ENCODE measurements at places on chromosomes 13 and 19.

DNA sequence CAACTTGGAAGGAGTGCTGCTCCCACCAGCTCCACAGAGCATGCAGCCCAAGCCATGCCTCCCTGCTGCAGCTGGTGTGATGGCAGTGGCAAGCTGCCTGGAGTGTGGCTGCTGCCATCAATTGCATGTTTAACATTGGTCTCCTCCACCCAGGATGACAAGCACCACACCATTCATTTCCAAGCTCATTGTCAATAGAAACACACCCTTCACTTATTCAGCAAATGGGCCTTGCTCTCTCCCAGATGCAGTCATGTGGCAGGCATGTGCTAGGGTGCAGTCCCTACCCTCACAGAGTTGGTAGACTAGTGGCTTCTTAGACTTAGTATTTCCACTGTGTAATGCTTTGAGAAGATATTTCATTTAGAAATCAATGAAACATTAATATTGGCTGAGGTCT is 70.8 kb upstream of the FGF14 start:
- DNase-seq = no peak

DNA sequence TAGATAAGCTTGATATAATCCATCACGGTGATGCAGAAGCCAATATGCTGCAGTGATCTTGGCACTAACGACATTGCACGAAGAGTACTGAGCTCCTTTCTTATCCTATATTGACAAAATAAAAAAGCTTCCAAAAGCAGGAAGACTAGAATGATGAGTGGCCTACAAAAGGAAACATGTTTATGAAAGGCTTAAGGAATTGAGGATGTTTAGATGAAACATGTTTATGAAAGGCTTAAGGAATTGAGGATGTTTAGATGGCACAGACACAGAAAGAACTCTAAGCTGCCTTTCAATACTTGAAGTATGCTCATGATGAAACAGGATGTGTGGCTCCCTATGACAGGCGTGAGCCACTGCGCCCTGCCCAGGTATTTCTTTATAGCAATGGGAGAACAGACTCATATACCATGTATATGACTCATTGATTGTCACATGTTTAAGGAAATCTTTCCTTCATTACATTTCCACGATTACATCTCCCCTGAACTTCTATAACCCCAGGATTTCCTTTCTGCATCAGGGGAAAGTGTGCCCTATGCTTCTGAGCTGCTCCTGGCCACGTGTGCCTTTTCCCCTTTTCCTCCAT is 690.8 kb upstream of the ARGLU1 start:
- DNase-seq = peak; percentile 4

GRCh38 chr19:55535173-55535964 is 1.6 kb downstream of the SBK2 start:
- no peak for DNase-seq

DNA sequence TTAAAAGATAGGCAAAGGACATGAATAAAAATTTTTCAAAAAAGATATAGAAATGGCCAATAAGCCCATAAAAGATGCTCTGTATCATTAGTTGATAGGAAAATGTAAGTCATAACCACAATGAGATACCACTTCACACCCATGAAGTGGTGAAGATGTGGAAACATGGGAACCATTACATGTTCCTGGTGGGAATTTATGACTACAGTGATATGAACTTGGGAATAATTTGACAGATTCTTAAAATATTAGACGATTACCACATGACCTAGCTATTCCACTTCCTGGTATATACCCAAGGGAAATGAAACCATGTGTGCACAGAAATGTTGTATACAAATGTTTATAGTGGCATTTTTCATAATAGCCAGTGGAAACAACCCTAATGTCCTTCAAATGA is 232.2 kb downstream of the GGACT start:
- peak; percentile 18 for DNase-seq

- peak; percentile 36 for DNase-seq
These were observed 3.0 kb downstream of the PCID2 start for GRCh38 chr13:113205428-113205931.

GRCh38 chr19:18157465-18158063 is 4.6 kb downstream of the PIK3R2 start:
- no peak for DNase-seq

DNA sequence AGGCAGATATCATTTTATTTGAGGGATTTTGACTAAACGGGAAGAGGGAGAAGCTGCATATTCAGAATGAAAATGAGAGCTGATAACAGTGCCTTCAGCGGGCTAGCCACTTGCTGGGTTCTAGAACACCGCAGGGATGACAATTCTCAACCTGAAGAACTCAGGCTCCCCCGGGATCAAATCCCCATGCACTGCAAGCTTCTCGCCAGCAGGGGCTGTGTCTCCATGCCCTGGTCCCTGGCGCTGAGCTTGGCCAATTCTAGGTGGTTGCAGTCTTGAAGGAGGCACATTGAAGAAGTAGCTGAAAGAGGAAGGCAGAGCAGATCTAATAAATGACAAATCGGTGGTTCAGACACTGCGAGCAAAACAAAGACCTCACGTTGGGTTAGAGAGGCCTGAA is 128.7 kb downstream of the UQCRFS1 start:
- no peak for DNase-seq

DNA sequence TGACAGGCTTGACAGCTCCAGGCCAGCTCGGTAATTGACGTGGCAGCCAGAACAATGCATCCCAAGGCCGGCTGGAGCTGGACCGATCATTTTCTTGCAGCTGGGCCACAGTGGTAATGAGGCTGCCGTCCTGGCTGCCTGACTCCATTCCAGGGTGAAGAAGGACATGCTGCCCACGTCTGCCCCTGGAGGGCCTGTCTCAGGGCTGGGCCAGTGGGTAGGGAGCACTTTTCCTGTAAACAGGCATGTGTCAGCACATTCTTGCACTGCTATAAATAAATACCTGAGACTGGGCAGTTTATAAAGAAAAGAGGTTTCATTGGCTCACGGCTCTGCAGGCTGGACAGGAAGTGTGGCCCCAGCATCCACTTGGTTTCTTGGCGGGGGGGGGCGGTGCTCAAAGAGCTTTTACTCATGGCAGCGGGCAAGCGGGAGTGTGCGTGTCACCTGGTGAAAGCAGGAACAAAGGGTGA is 38.1 kb upstream of the KCTD15 start:
- DNase-seq = no peak

DNA sequence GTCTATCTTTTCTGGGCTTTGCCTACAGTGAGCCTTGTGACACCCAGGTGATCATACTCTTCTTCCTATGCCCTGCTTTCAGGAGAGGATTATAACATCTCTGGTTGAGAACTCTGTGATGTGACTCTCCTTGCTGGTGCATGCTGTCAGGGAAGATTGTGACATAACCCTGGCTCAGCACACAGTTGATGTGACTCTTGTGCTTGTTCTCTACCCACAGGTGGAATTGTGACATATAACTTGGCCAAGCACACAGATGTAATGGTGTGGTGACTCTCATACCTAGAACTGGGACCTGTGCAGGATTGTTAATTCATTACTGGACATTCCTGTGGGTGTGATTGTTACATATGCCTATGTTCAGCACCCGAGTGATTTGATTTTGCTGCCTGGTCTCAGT is 21.7 kb upstream of the ZNF254 start:
- no peak for DNase-seq

DNA sequence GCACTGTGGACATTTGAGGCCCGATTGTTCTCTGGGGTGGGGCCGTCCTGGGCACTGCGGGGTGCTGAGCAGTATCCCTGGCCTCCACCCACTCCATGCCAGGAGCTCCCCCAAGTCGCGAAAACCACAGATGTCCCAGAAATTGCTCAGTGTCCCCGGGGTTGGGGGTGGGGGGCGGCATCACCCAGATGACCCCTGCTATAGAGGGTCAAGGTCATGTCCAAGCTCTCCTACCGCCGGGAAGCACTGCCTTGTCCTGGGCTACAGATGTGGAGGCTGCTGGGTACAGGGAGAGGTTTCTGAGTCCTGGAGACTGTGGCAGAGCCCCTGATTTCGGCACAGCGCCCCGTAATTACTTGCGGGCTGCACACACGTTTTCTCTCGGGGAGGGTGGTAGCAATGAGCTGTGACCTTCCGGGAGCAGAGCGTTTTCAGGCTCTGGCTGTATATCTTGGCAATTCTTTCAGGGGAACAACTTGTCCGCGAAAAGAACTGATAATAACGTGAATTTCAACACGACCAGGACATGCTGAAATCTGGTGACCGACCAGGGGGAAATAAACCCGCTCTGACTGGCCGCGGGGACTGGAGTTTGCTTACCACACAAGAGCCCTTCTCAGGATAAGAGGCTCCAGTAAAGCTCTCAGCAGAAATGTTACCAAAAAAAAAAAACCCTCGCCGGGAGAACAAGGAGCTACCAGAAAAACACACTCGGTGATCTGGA is 68.1 kb downstream of the GNG7 start:
- no peak for DNase-seq

DNA sequence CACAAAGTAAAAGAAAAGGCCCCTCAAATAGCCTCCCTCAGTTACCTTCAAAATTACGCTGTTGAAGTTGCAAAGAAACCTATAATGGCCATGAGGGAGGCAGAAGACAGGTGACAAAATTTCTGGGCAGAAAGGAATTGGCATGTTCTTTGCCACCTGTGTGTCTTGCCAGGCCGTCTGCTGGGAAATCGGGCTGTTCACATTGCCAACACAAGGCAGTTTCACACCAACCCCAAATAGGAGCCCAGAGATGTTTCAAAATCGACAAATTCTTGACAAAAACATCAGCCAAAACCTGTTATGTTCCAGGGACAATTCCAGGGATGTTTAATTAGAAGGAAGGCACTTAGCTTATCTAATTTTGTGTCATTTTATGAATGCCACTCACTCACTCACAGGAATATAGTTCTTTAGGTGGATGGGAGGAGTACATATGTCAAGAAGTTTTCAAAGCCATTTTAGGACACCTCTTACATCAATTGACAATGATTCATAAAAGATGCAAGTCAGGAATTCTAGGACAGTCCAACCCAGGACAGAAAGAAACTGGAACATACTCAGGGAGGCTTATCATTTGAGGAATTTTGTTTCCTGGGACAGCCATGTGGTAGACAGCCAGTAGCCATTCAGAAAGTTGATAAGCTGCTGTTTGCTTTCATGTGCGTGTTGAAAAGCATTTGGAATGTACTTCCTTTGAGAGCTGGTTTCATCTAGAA is 164.5 kb downstream of the RGCC start:
- DNase-seq = peak; percentile 39

- DNase-seq = no peak
These were observed 2.5 kb upstream of the GRWD1 start for GRCh38 chr19:48443256-48443655.

DNA sequence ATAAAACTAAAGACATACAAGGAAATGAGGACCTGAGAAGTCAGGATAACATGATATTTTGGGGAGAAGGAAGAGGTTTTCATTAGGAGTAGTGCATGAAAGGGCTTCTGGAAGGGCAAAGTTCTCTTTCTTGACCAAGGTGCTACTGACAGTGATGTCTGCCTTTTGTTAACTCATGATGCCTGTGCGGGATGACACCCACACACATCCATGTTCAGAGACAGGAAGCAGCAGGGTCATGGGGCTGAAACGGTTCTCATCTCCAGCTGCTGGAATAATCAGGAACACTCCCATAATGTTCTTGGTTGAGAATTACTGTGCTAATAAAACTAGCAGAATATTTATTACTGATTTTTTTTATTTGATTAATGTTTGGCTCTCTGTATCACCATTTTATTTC is 29.1 kb downstream of the KCNC3 start:
- DNase-seq = no peak

GRCh38 chr19:30481823-30482222 is 109.6 kb downstream of the ZNF536 start:
- DNase-seq = no peak

GRCh38 chr13:44417446-44417845 is 43.8 kb downstream of the SERP2 start:
- no peak for DNase-seq

DNA sequence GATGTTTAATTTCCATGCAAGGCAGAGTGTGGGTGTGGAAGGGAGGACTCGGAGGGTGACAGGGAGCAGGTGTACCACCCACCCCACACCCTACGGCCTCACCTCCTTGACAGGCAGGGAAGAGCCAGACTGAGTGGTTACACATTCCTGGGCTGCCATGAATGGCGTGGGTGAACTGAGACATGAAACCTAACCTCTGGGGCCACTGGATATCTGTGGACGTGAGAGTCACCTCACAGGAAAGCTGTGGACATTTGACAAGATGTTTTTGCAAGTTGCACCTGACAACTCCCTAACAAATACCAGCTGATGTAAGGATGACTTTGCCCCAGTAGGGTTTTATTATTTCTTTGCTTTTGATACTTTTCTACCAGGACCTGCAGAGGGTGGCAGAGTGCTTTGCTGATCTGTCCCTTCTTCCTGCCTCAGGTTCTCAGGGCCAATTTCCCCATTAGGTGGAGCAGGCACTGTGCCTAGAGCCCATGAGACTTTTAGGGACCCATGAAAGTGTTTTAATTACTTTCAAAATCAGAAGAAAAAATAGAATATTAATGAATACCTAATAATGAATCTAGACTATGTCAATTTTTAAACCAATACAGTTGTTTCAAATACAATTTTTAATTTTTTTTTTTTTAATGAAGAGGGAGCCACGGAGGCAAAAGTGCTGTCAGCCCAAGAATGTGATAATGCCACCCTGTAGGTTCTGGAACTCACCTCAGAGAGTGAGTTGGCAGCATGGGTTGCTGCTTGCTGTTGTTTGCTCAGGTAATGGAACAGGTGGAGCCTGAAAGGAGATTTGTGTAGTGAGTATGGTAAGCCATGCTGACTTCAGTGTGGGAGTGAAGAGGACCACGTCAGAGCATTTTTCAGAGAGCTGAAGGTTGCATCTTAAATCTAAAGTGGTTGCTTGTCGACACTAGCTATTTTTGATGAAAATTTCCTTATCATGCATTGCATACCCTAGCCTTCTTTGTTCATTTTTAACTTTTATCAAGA is 58.0 kb upstream of the CYSLTR2 start:
- DNase-seq = peak; percentile 43

- DNase-seq = no peak
These were observed at the start of gene F10 for GRCh38 chr13:113122550-113123225. TSS of gene F10 (plus strand) at chr13:113122799. CDS start at chr13:113122856, 57 bp downstream.

DNA sequence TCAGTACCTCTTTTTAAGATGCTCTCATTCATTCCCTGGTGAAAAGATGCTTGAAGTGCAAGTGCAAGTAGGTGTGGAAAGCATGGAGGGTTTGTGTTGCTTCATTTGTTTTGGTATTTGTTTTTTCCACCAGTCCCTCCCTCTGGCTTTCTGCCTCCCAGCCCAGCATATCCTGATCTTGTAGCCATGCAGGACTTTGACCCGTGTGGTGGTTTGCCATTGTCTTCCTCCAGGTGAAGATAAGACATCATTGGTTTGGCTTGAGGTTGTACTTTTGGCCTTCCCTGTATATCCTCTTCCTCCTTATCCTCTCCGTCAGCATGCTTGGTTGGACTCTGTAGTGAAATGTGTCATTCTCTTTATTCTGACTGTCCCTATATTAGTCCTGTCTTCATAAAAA is 9.1 kb downstream of the SPINT2 start:
- no peak for DNase-seq

- no peak for DNase-seq
These were observed 7.0 kb downstream of the DCAF15 start for GRCh38 chr19:13959141-13959961.

- no peak for DNase-seq
These were observed 27.5 kb downstream of the EPS15L1 start for GRCh38 chr19:16444269-16444600.

All from fibroblast of skin of abdomen (primary cell).